ENCODE measurements at places on chromosomes 11 and 22.

DNA sequence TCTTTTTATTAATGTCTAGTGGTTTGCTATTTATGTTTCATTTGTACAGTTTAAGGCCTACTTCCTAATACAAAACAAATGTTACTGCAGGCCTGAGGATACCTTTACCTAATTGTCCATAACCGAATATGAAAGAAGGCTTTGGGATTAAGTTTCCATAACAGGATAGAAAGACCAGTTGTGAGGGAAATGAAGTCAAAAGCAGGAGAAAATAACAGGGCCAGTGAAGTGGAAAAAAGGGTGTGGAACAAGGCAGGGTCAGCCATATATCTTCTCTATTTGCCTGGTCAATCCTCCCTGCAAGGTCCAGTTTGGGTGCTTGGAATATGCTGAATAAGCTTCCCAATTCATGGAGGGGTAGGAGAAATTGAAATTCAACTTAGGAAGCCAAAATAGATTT lies 211.5 kb downstream of the SWAP70 start:
- no peak for DNase-seq

GRCh38 chr11:94100253-94100652 lies 28.4 kb upstream of the PANX1 start:
- DNase-seq = no peak

- no peak for DNase-seq
Measured at GRCh38 chr11:127135256-127135655, 134.7 kb upstream of the KIRREL3 start.

DNA sequence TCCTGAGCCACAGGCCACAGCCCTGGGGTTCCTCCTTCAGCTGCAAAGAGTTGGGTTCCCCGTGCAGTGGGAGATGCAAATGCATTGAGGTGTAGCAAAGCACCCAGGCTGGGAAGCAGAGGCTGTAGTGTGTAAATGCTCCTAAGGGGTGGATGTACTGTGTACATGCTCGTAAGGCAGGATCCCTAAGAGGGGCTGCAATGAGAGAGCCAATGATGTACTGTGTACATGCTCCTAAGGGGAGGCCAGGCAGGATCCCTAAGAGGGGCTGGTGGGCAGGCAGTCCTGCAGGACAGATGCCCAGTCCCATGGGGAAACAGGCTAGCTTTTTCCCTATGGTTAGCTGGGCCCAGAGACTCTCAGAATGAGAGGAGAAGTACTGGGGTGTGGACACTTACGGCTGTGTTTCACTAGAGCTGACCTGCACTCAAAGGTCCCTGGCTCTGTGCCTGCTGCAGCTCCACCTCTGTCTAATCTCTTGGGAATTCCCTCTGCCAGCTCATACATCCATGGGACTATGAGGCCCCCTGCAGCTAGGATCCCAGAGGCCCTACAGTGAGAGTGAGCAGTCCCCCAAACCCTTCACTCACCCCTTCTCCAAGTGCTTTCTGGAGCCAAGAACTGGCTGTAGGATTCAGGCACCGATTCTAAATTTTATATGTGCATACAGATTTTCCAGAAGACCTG lies 261.9 kb upstream of the LUZP2 start:
- DNase-seq = no peak

DNA sequence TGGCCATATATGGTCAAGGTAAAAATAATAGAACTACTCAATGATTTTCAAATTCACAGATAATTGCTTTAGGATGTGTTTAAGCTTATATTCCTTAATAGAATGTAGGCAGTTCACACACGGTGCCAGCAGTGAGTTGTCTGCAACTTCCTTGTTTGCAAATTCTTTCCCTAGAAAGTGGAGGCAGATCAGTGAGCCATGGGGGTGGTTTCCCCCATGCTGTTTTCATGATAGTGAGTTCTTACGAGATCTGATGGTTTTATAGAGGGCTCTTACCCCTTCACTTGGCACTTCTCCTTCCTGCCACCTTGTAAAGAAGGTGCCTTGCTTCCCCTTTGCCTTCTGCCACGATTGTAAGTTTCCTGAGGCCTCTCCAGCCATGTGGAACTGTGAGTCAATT lies 111.8 kb upstream of the LMO1 start:
- DNase-seq = peak; percentile 57

DNA sequence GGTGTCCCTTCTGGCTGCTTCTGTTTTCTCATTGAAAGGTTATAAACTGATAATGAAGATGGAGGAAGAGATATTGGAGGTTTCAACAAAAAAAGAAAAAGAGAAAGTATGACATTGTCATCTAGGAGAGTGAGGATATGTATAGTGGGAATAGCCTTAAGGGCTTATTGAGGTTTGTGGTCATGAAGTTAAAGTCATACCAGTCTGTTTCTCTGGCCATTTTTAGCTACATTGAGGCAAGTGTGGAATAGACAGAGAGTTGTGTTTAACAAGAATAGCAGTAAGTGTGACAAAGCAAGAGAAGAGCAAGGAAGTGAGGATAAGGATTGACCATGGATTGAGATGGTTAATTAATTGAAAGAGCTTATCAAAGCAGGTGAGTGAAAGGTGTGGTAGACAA lies 110.4 kb downstream of the ELP4 start:
- no peak for DNase-seq

DNA sequence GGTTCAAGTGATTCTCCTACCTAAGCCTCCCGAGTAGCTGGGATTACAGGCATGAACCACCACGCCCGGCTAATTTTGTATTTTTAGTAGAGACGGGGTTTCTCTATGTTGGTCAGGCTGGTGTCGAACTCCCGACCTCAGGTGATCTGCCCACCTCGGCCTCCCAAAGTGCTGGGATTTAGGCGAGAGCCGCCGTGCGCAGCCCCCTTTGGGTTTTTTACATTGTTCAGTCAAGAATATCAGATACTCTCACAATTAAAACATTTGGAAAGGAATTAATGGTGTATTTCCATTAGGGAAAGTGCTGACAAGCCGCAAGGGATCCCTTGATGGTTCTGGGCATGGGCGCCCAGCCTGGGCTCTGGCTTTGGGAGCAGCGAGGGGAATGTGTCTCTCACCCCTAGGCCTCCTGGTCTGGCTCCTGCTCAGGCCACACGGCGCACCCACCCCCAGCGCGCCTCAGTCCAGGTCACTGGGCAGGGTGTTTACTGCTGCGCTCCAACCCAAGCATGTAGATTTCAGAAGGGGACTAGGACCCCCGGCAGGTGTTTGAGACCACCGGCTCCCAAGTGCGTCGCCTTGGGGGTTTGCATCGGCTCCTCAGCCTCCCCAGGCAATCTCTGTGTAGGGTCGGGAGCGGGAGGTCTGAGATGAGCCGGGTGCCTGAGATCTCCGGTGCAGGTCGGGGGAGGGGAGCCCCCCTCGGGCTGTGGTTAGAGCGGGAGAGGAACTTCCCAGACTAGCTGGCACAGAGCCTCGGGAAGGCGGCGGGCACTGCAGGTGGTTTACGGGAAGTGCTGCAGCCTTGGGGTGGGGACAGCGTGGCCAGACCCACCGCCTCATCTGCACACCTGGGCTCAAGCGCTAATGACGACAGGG lies 809 bp upstream of the IRF7 start:
- peak; percentile 41 for DNase-seq

- DNase-seq = no peak
Measured at GRCh38 chr11:73367482-73368024, 8.6 kb upstream of the RELT start.

DNA sequence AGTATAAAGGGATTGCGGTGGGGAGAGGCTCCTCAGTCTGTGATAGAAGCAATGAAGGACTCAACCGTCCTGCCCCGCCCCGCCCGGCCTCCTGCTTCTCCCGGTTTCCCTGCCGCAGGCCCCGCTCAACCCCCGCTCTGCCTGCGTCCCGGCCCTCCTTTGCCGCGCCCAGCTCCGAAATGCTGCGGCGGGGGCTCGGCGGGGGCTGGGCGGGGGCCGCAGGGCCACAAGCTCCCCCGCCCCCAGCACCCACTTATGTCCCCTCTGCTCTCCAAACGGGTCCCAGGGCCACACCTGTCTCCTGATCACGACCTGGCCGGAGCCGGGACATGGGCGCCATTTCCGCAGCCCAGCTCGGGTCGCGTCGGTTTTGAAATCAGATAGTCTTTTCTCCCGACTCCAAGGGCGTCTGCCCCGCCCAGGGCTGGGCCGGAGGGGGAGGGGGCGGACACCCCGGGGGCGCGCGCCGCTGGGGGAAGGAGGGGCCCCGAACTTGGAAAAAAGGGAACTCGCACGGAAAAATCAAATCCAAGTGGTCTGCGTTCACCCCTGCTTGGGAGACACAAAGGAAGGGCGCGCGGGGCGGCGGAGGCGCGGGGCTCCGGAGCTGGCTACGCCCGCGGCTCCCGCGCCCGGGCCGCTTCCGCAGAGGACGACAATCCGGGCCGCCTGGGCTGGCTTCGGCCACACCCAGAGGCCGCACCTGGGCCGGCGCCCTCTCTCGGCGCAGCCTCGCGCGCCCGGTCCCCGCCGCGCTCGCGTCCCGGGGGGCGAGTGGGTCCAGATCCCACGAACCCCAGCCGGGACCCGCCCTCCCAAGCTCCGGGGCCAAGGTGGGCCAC lies 70.6 kb upstream of the EP300 start:
- DNase-seq = peak; percentile 69

- DNase-seq = no peak
Measured at GRCh38 chr11:128164080-128164741, 423.1 kb downstream of the ETS1 start.

- no peak for DNase-seq
Measured at GRCh38 chr22:47022475-47022874, 260.0 kb downstream of the TBC1D22A start.

DNA sequence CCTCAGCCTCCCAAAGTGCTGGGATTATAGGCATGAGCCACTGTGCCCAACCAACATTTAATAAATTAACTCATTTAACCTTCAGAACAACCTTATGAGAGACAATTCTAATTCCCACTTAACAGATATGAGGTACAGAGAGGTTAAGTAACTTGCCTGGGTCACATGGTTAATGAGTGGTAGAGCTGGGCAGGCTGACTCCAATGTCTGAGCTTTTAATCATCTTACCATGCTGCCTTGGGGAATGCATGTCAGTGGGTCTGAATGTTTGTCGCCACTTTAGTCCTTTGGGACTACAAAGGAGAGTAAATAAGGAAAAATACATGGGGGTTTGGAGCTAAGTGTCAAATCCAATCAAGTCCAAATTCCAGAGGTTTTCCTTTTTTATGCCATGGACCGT lies 11.2 kb upstream of the PIK3C2A start:
- DNase-seq = no peak

- DNase-seq = no peak
Measured at GRCh38 chr11:76704171-76704948, 33.8 kb upstream of the LRRC32 start.

GRCh38 chr22:26462051-26462450 lies 21.5 kb downstream of the HPS4 start:
- no peak for DNase-seq

- peak; percentile 37 for DNase-seq
Measured at GRCh38 chr11:110711776-110712658, at the start of gene ARHGAP20. ARHGAP20 (minus strand) TSS chr11:110712437; CDS start chr11:110712231, 206 bp downstream.

GRCh38 chr11:114156131-114156581 lies 96.6 kb downstream of the ZBTB16 start:
- no peak for DNase-seq

- no peak for DNase-seq
Measured at GRCh38 chr22:39942439-39943230, 17.6 kb upstream of the TMA7B start.

GRCh38 chr11:44267750-44268613 lies 42.0 kb downstream of the ALX4 start:
- no peak for DNase-seq

- DNase-seq = no peak
Measured at GRCh38 chr11:83181815-83182214, 11.7 kb upstream of the ANKRD42 start.

DNA sequence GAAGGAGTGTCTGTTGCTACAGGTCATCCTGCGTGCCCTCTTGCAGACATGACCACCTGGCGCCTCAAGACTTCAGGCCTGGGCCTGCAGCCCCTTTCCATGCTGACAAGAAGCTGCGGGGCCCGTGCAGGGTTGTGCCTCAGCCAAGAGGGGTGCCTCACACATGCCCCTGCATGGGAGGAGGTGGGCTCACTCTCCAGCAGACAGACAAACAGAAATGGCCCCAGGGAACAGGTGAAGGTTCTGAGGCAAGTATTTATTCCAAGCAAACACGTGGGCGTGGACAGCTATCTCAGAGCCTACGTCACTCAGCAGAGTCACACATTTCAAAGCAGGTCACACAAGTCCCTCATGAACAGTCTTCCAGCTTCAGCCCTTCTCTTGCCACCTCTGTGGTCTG lies 5.9 kb upstream of the SYCE3 start:
- DNase-seq = no peak

DNA sequence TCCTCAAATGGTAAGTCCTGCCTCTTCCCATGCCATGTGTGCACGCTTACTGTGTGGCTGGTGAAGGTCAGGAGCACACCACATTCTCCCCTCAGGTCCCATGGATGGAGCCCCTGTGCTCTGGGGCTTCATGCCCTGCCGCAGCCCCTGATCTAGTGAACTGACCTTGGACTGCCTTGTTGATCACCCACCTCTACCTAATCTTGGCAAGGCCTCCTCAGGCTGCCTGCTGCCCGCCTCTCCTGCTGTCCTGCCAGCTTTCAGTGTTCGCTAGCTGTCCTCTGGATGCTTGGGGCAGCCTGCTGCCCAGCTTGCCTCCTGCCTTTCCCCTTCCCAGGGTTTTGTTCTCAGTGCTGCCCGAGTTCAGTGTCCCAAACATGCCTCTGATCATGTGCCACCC lies 38.1 kb downstream of the CABIN1 start:
- DNase-seq = no peak

- DNase-seq = peak; percentile 53
Measured at GRCh38 chr11:70176940-70177689, 26.0 kb upstream of the FADD start.

DNA sequence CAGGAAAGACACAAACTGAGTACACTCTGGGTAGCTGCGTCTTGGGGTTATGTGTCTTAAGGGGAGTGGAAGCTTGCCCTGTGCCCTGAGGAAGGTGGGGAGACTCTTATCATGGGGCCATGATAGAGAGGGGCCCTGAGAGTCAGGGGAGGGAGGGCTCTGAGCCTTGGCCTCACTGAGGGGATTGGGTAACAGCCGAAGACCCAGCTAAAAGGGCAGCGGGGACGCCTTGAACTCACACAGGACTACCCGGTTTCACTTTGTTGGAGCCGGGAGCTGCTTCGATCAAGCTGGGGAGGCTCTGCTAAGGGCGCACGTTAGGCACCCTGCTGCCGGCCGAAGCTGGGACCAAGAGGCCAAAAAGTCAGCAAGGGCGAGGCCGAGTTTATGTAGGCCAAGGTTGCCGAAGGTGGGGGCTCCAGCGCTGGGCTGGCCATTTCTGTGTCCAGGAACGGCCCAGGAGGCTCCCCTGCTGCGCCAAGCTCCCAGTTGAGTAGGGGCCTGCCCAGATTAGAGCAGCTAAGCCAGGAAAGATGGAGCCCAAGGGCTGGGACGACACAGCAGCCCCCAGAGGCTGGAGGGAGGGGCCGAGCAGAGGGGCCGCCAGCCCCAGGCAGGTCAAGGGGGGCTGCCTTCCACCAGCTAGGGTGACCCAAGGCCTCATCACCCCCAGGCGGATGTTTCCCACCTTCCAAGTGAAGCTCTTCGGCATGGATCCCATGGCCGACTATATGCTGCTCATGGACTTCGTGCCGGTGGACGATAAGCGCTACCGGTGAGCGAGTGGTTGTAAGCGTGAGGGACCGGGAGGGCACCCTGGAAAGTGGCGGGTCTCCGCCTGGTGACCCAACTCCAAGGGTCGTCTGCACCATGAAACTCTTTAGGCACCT lies 2.2 kb downstream of the TBX1 start:
- DNase-seq = no peak
